ENCODE measurements at places on chromosomes 1 and 21.

- peak; percentile 65 for DNase-seq
These were observed 21.8 kb downstream of the MIS18A start for GRCh38 chr21:32256873-32257620.

GRCh38 chr1:63612564-63612963, 19.4 kb downstream of the PGM1 start:
- DNase-seq: no peak

DNA sequence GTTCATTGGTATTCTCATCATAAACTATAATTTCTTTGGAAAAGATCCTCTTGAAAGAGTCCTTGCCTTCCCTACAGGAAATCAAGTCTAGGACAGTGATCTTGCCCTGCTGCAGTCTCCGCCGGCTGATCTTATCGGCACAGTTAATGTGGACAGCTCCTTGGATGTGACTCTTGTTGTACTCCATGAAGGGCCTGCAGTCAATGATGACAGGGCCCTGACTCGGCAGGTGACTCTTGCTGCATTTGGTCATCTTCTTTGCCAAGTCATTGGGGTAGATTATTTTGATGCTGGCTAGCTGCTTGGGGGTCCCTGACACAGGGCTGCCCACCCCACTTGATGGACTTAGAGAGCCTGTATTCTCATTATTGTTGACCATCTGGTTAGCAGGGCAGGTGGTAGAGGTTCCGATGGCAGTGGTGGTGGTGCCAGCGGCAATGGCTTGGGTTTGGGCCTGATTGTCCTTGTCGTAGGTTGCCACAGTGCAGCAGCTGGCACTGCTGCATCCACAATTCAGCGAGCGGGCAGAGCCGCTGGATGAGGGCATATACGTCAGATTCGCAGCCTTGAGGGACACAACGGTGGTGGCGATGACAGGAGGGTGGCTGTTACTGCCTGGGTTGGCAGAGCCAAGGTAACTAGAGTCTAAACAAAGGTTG, 2.7 kb downstream of the DUSP10 start:
- DNase-seq: no peak

DNA sequence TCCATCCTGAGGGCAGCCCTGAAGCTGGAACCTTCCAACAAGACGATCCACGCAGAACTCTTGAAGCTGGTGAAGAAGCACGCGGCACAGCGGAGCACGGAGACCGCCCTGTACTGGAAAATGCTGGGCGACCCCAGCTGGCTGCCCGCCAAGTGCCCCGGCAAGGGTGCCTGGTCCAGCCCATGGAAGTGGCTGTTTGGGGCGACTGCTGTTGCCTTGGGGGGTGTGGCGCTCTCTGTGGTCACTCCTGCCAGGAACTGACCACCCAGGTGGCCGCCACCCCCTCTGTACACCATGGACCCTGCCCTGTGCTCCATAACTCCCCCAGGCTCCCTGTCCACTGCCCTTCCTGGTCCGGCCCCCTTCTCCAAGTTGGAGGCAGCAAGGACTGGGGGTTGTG, 90.8 kb downstream of the PPP1R12B start:
- no peak for DNase-seq

DNA sequence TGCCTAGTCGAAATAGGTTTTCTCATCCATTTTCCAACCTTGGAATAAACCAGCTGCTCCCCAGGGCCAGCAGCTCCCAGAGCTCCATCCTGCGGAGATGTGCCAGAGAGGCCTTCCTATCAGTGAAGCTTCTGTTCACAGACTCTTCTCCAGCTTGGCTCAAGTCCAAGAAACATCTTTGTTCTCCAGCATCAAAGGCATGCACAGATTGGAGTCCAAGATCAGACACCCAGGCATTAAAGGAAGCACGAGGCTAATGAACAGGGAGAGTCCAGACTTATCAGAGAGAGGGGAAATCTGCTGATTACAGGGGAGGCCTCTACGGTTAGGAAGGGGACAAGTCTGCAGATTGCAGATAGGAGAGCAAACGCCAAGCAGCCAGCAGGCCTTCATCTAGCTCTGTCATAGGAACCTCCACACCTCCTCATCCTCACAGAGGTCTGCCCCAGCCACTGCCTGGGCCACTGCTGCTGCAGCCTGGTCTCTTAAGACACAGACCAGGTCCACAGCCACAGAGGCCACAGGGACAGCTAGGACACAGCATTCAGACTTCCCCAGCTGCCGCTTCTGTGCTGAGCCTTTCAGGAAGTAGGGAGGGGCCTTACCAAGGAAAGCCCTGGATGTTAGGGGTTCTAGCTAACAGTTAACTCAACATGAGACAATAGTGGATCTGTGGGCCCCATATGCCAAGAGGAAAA, 3.4 kb downstream of the PRR9 start:
- DNase-seq: no peak

DNA sequence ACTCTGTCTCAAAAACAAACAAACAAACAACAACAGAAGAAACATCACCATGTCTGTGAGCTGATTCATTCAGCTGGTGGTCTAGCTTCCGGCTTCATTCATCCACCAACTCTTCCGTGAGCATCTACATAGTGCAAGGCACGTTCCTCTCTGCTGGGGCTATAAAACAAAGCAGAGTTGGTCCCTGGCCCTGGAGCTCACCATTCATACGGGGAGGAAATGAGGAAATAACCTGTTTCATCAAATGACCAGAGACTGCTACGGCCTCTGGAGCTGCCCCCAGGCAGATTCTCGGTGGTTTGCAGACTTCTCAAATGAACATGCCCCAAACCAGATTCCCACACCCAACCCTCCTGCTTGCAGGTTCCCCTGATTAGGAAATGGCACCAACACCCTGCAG, 41.0 kb upstream of the ID3 start:
- DNase-seq: no peak

- DNase-seq: no peak
These were observed 17.7 kb upstream of the STX12 start for GRCh38 chr1:27755286-27755685.

DNA sequence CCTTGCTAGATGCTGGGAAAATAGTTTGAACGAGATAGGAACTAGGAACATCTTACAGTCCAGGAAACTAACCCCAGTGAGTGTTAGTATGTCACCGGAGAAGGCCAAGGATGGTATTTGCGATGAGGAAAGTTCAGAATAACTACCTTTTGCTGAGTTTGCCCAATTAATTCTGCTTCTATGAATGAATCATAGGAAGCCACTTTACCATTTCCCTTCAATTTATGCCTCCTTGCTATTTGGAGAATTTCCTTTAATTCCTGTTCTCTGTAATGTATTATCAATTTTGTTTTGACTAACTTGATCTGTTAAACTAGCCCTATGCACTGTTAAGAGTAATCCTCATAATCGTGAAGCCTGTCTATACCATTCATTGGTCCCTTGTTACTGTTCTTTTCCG, 40.7 kb upstream of the HLX start:
- DNase-seq: no peak

DNA sequence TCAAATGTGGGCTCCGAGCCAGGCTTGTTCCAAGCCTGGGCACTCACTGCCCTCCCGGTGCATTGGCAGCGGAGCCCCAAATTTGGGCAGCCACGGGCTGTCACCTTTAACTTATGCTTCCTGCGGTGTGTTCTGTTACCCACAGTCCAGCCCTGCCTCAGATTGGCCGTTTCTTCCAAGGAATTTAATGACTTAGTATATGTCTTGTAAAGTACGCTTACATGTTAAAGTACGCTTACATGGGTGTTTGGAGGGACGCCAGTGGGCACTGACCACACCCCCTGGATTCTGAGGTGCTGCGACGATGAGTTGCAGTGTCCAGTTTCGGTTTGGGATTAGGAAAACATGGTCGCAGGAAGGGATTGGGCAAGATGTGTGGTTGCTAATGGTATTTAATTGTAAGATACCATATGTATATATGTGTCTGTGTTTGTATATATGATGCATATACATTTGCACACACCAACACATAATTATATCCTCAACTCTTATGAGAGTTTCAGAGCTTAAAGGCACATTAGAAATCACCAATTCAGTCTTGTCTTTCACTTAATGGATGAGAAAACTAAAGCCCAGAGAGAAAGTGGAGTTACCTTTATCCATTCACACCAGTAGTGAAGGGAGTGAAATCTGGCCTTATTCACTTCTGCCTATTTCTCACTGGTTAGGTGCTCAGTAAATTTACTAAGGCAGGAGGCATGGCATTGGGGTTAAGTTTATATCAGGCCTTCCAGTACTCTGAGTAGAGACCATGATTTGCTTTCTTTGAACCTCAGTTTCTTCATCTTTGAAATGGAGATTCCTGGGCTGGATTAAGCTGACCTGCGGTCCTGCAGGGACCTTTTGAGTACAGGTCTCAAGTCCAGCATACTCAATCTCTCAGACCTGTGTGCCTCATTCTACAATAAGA, 1.0 kb downstream of the SMYD2 start:
- peak; percentile 81 for DNase-seq
